ENCODE measurements at places on chromosomes 6 and 20. TPM values are rescaled to one million over a fixed set of nuclear protein-coding genes. Genes with fewer than 3 reads are reported as not detected.
A peak's percentile ranks its signal among the peaks of the same experiment; 100 is the strongest.

- DNase-seq, result no peak
Measured at GRCh38 chr20:43263226-43263625, 73.5 kb upstream of the PTPRT start.

DNA sequence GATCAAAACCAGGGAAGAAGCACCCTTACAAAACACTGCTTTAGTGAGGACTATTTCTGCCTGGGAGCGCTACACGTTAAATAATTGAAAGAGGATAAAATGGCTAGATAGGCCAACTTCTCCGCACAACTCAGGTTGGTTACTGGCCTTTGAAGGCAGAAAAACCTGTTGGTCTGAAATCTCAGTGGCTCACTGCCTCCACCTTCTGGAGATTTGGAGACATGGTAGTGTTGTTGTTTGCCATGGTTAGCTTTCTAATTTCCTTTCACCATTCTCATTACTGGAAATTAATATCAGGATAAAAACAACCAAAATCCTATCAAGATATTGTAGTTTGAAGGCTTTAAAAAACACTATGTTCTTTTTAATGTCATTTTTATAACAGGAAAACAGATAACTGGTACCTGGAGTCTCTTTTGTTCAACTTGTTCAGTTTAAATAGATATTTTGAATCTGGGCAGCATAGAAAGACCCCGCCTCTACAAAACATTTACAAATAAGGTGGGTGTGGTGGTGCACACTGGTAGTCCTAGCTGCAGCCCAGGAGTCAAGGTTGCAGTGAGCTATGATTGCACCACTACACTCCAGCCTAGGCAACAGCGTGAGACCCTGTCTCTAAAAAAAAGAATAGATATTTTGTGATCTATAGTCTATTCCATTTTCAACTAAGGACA lies 27.5 kb upstream of the BCLAF1 start:
- peak; percentile 73 for DNase-seq

DNA sequence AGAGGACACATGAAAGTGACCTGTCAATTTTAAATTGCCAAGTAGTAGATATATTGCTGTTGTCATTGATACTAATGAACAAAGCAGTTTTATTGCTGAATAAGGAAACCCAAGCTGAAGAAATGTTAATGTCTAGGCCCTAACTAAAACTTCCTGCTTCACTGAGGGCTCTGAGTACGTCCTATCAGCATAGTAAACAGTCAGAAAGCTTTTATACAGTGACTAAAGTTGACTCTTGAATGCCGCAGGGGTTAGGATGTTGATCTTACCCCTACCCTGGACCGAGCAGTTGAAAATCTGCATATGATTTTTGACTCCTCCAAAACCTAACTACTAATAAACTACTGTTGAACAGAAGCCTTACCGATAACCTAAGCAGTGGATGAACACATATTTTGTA lies 149.0 kb downstream of the HIVEP2 start:
- no peak for DNase-seq

DNA sequence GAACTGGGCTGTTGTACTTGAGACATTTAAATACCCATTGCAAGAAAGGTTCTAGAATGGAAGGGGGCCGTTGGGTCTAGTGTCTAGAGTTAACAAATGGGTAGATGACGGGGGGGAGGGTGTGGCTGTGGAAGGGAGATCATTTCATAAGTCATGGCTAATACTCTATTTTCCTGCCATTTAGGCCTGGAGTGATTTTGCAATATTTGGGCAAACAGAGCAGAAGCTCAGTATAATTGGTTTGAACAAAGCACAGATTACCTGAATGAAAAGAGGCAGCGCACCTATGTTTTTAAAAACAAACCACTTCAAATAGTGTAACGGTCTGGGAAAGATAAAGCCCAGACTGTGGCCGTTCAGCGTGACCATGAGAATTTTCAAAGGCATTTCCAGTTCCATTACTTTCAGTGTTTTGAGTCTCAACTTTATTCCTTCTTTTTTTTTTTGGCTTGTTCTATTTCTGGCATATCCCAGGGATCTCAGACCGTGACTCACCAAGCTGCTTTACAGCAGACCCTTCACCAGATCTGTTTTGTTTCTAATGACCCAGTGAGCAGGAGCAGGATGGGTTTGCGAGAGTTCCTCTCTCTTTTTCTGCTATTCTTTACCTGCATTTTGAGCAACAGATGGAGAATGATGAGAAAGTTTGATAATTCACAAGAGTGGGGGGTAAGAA lies 73.7 kb downstream of the LYRM2 start:
- DNase-seq, result no peak

- DNase-seq, result peak; percentile 95
Measured at GRCh38 chr6:152054441-152054840, 247.0 kb downstream of the ESR1 start.

DNA sequence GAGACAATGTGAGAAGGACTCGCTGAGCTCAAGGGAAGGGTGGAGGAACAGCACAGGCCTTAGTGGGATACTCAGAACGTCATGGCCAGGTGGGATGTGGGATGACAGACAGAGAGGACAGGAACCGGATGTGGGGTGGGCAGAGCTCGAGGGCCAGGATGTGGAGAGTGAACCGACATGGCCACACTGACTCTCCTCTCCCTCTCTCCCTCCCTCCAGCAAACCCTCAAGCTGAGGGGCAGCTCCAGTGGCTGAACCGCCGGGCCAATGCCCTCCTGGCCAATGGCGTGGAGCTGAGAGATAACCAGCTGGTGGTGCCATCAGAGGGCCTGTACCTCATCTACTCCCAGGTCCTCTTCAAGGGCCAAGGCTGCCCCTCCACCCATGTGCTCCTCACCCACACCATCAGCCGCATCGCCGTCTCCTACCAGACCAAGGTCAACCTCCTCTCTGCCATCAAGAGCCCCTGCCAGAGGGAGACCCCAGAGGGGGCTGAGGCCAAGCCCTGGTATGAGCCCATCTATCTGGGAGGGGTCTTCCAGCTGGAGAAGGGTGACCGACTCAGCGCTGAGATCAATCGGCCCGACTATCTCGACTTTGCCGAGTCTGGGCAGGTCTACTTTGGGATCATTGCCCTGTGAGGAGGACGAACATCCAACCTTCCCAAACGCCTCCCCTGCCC lies 1.7 kb downstream of the TNF start:
- DNase-seq, result no peak

Gene PSORS1C2
- not detected for total RNA-seq

Gene BPIFB4
- not detected for total RNA-seq

Gene ZSCAN16
- total RNA-seq, result 1.9 TPM

Measured in M059J (cell line).